Muscle of leg (tissue), 16 donors: ENCODE measurements at places on chromosomes 11 and 22. TPM values are rescaled to one million over a fixed set of nuclear protein-coding genes. Genes with fewer than 3 reads are reported as not detected.

The CYP2R1 gene
- total RNA-seq = 17.3 TPM

The OR52E8 gene
- not detected for total RNA-seq

The OR5B21 gene
- total RNA-seq = not detected

The ARAP1 gene
- total RNA-seq = 70.5 TPM

The OR4D5 gene
- total RNA-seq = 0.04 TPM

The CLDN5 gene
- 50.8 TPM for total RNA-seq

The FADS3 gene
- 32.0 TPM for total RNA-seq

The SLC37A2 gene
- total RNA-seq = 2.6 TPM
